Activated naive CD4-positive, alpha-beta T cell treated with Interleukin-2 at 50 U/mL for 16 hours (primary cell): ENCODE measurements at places on chromosomes 4 and X.

DNA sequence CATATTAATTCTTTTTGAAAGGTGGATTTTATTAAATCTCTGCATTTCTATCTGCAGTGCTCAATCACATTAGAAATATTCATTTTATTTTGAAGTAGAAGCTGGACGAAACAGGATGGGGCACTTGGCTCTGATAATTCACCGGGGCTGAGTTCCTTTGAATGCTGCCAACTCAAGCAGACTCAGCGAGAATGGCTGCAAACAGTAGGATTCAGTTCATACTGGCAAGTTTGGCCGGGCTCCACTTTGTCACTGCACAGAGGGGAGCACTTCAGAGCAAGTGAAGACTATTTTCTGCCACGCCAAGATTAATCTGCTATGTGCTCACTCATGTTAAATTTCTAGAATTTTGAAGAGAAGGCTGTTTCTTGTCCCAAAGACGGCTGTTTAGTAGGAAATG, 30.7 kb upstream of the KLHL8 start:
- DNase-seq = no peak

- no peak for DNase-seq
These were observed 33.9 kb upstream of the MAPK10 start for GRCh38 chr4:86393749-86394148.

- no peak for DNase-seq
These were observed 7.3 kb downstream of the HAUS7 start for GRCh38 chrX:153463031-153463430.

- DNase-seq = peak; percentile 38
These were observed 908 bp upstream of the TLR6 start for GRCh38 chr4:38857354-38858096.

- DNase-seq = no peak
These were observed 478.0 kb downstream of the PDHA2 start for GRCh38 chr4:96317891-96318290.

- no peak for DNase-seq
These were observed 8.4 kb downstream of the TLR10 start for GRCh38 chr4:38774181-38774955.

- DNase-seq = no peak
These were observed 847.7 kb upstream of the INTU start for GRCh38 chr4:126784966-126785580.
